HCEC 1CT (cell line): ENCODE measurements at places on chromosomes 6 and 20.

GRCh38 chr20:17644451-17644850, 37.6 kb downstream of the RRBP1 start:
- DNase-seq = no peak

DNA sequence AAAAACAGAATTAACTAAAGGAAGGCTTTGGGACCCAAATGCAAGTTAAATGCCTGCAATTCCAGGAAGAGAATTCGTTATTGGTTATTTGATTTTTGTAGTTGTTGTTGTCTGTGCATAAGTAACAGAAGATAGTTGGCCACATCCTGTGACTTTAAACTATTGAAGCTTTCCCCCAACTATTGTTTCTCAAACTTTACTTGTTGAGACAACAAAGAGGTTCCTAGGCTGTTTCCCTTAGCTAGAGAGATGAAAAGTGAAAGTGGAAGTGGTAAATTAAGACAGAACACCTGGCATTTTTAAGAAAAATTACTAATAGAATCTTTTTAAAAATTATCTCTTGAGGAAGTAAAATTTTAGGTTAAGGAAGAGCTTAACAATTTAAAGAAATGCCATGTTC, 525.2 kb downstream of the PKHD1 start:
- no peak for DNase-seq

- peak; percentile 39 for DNase-seq
These were observed 121.3 kb upstream of the PTPRK start for GRCh38 chr6:128641703-128642102.

GRCh38 chr6:12010635-12011275, 1.4 kb upstream of the HIVEP1 start:
- peak; percentile 78 for DNase-seq

- DNase-seq = no peak
These were observed 87.3 kb downstream of the KCNB1 start for GRCh38 chr20:49395183-49395582.

DNA sequence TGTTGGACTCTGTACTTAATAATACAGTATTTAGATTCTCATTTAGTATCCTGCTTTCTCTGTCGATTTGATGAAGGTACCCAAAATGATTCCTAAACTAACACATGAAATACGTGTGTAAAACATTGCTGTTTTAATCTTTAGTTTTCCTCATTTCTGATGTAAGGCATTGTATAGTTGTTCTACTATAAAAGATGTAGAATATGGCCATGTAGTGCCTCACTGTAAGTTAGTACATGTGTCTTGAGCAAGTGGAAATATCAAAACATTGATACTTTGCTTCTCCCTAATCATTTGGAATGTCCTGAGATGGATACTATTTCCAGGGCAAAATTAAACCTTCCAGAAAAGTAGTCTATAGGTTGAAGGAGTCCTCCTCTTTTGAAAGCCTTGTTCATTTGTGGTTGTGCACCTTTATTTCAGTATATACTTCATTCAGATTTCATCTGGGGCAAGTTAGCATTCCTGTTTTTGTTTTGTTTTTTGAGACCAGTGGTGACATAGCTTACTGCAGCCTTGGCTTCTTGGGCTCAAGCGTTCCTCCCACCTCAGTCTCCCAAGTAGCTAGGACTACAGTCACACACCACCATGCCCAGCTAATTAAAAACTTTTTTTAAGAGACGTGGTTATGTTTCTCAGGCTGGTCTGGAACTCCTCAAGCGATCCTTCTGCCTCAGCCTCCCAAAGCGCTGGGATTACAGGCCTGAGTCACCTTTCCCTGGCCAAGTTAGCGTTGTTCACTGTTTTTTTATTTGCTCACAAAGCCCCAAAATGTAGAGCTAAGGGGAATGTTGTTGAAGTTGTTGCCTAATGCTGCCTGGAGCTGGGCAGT, 11.6 kb downstream of the SRSF3 start:
- no peak for DNase-seq

DNA sequence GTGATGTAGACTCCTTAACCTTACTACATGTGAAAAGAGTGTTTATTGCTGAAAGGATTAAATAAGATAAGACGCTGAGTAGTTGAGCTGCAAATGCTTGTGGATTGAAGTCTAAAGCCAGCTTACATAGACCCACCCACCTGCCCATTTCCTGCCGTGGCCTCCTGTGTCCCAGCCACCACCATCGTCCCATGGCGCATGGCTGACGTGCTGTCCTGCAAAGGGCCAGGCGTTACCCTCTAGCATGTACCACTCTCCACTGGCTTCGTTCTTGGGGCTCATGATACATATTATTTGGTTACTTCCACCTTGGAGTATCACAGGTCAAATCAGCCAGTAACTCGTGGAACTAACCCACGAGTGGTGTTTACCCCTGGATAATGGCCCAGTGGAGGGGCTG, 181.8 kb downstream of the CDH4 start:
- DNase-seq = no peak

DNA sequence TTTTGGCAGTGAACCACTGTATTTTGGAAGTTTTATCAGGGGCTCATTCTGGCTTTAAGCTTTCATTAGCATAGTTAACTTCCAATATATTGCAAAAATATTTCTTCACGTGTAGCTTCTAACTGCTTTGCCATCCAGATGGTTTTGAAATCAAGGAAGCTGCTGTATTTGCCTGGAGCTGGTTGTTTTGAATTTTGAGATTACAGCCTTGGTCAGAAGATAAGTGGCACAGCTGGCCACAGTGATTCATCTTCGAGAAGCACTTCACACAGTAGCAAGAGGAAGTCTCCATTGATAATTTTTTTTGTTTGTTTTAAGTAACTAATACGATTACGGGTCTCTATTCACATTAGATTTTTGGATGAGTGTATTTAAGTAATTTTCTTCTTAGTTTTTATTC, 3.8 kb downstream of the APCDD1L start:
- peak; percentile 30 for DNase-seq

DNA sequence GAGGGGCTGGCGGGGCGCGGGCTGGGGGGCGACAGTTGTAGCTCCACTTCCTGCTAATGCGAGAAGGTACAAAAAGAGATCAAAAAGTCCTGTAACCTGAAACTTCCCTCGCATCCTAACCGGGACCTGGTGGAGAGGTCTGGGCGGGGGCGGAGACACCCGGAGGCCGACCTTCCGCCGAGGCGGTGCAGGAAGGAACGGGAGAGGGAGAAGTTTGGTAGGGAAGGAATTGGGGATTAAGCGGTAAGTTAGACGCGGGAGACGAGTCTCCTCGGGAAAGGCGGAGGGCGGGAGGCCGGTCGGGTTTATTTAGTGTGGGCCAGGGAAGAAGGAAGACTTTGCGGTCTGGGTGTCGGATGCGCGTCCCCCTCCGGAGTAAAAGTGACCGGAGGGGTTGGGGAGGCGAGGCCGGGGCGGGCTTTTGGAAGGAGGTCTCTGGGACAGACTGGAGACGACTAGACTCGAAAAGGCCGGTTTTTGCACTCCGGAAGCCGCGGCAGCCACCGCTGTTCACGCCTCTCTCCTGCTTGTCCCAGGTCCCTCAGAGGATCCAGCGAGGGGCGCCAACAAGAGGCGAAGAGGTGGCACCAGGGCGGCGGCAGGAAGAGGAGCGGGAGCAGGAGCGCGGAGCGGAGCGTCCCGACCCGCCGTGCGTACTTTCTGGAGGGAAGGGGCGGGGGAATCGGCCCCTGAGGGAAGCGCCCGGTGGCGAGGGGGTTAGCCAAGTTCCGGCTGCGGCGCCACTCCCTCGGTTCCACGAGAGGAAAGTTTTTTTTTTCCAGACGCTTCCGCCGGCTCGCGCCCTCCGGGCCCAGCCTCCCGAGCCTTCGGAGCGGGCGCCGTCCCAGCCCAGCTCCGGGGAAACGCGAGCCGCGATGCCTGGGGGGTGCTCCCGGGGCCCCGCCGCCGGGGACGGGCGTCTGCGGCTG, 734 bp downstream of the TPBG start:
- peak; percentile 70 for DNase-seq

DNA sequence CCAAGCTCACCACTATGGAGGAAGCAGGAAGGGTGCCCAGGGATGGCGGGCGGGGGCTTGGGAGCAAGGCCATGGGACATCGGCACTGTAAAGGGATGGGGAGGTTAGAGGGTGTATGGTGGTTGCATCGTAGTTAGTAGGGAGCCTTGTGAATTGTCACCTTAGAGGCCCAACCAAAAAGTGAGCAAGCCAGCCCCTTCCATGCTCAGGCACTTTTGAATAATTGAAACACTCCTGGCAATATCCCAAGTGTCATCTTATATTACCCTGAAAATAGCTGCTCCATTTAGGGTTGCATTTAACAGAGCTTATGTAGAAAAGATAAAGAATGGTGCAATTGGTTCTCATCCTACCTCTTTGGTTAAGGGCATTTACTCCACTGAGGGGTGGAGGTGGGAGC, 169.2 kb downstream of the SAMD5 start:
- no peak for DNase-seq

- DNase-seq = no peak
These were observed 6.6 kb upstream of the SIGLEC1 start for GRCh38 chr20:3719046-3719445.

DNA sequence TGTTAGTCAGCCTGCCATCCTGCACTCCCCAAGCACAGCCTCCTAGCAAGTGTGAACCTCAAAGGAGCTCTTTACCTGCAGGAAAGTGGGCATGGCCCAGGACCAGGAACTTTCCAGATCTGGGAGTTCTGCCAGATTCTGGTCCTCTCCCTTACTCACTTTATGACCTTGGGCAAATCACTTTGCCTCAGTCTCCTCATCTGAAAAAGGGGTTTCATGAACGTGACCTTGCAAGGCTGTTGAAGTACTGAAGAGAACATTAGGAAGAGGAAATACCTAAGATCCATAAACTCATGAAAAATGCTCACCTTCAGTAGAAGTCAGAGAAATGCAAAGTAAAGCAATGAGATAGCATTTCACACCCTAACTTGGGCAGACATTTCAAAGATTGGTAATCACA, 26.8 kb upstream of the DSN1 start:
- DNase-seq = no peak

- no peak for DNase-seq
These were observed 920.4 kb upstream of the GJE1 start for GRCh38 chr6:141212296-141212695.

- no peak for DNase-seq
These were observed 296.9 kb downstream of the FOXC1 start for GRCh38 chr6:1906609-1907008.

DNA sequence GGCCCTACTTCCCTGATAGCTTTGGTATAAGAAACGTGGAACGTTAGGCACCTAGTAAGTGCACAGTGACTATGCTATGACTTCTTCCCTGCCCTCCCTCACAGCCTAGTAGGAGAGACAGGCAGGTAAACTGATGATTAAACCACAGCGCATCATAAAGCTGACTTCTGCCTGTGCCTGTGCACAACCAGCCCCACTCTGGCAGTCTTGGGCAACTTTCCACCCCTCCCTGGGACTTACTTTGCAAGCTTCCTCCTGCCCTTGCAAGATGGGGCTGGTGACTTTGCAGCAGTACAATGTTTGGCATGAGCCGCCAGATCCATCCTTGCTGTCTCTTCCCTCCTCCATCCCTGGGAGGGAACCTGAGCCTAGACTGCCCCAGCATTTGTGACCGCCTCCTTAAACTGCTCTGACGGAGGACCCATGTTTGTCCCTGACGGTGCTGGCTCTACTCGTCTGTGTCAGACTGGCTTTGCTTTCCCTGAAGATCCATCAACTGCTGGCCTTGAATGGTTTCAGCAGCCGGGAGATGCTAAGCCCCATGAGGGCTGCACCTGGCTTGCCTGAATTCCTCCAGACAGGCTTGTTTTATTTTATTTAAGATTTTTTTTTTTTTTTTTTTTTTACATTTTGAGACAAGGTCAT, 36.1 kb downstream of the EFCAB8 start:
- DNase-seq = no peak

DNA sequence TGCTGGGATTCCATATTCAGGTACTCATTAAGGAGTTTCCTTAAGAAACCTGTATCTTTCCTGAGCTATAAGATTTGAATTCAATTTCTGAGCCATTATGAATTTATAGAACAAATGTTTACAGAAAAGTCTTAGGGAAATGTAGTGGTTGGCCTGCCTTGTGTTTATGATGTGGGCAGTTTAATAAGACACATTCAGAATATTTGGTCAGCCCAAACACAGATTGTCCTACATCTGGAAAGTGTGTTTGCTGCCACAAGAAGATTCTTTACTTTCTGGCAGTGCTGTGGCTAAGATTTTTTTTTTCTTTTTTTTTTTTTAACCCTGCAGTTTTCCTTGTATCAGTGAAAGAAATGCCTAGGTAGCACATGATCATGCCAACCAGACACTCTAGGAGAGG, 15.2 kb downstream of the TBX18 start:
- no peak for DNase-seq

DNA sequence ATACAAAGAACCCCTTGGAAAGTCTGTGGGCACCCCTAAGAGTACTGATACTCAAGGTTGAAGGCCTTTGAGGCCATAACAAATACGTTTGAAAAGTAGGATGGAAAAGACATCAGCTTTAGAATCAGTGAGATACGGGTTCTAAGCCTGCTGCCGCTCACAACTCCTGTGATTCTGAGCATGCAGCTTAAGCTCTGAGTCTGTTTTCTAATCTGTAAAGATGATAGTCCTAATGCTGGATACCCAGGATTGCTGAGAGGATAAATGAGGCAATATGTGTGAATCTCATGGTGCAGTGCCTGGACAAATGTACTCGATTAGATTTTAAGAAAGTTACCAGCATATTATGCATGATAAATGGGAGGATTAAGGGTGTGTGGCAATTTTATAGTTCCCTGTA, 321.0 kb upstream of the HSF2 start:
- DNase-seq = no peak

- DNase-seq = no peak
These were observed 151.5 kb upstream of the SALL4 start for GRCh38 chr20:51953731-51954340.

DNA sequence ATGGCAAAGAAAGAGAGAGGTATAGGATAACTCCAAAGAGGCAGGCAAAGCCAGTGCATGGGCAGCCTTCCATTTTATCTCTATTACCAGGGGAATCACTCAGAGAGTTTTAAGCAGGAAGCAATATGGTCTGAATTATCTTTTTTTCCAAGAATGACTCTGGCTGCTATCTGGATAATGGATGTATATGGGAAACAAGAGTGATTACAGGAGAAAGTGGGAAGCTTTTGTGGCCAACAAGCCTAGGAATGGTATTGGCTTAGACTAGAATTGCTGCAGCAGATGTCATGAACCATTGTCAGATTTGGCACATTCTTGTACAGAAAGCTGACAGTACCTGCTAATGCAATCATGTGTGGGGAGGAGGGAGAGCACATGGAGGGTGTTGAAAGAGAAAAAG, 73.0 kb upstream of the BTBD3 start:
- no peak for DNase-seq

GRCh38 chr20:2729791-2730190, 37.2 kb downstream of the EBF4 start:
- DNase-seq = no peak
